ENCODE measurements at places on chromosomes 12 and 14.

DNA sequence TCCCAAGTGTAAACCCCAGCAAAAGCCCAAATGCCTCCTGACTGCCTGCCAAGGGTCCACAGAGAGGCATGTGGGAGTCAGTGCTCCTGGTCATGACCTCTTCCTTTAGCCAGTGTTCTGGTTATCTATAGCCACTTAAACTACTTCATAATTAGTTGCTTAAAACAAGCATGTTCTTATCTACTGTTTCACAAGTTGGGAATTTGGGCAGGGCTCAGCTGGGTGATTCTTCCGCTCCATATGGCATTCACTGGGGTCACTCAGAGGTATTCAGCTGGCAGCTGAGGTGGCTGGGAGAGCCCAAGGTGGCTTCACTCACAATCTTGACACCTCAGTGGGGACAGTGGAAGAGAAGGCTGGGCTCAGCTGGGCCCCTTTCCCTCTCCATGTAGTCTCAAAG is 184.0 kb upstream of the RGS6 start:
- no peak for DNase-seq

- DNase-seq: no peak
Observed at GRCh38 chr14:103676881-103677675, 38.2 kb downstream of the XRCC3 start.

DNA sequence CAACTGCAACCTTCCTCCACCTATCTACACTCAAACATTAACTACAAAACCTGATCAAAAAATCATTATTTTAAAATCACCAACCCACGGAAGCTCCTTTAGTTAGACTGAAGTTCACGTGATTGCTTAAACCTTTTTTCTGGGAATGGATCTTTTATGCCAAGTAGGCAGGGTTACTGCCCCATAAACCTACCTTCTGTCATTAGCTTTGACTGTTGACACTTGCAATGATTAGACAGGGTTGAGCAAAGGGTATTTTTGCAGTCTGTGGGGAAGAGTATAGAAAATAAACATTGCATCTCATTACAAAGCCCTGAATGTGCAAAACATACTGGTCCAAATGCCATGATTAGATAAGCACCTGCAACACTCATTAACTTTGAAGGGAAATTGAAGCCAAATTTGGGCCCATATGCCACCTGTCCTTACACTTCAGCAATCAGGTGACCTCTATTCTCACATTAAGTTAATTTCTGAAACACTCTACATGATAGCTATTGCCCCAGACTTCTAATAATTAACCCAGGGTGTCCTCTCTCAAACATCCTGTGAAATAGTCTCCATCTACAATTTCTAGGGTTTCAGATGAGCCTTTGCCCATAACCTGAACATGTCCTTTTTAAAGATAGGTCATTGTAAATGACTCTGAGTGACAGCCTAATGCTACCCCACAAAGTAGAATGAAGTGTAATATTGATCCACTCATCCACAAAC is 156.0 kb upstream of the PLEKHG7 start:
- DNase-seq: no peak

- no peak for DNase-seq
Observed at GRCh38 chr12:22399464-22400180, 65.1 kb upstream of the ST8SIA1 start.

GRCh38 chr12:131929581-131930456 is 743 bp downstream of the PUS1 start:
- no peak for DNase-seq

DNA sequence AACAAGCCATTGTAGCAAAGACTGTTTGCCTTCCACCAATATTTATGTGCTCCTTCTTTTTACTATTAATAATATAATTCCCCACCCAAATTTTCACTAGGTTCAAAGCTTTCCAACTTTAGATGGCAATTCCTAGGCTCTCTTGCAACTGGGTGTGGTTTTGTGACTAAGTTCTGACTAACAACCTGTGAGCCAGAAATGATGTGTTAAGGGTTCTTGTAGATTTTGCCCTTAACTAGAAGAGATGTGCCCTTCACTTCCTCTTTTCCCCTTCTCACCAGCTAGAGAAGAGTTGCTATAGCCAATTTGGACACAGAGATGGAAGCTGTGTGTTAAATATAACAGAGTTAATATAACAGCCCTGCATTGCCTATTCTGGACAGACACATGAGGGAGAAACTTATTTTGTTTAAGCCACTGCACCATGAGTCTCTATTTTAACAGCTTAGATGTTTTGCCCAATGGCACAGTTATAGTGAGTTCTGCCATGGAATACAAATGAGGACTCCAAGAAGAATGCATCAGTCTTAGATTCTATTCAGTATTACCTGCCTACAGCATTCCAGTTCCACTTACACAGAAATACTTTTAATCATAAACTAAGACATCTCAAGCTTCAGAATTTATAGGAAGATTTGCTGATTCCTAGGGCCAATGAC is 216.2 kb downstream of the DUSP6 start:
- peak; percentile 41 for DNase-seq

GRCh38 chr14:68569970-68570409 is 222.9 kb downstream of the ZFP36L1 start:
- no peak for DNase-seq

DNA sequence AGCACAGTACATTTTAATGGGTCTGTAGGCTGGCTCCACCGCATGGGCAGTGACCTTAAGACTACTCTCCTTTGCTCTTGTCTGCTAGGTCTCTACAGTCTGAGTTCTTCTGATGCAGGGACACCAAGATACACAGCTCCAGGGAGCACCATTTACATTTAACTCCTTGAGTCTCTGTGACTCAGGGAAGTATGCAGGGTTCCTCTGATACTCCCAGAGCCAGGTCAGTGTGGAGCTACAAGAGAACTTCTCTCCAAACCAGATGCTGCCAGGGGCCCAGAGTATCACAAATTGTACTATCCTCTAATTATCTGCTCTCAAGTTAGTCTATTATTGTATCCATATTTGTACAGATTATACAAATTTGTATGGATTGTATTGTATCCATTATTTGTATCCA is 15.2 kb downstream of the ZFP36L1 start:
- no peak for DNase-seq

DNA sequence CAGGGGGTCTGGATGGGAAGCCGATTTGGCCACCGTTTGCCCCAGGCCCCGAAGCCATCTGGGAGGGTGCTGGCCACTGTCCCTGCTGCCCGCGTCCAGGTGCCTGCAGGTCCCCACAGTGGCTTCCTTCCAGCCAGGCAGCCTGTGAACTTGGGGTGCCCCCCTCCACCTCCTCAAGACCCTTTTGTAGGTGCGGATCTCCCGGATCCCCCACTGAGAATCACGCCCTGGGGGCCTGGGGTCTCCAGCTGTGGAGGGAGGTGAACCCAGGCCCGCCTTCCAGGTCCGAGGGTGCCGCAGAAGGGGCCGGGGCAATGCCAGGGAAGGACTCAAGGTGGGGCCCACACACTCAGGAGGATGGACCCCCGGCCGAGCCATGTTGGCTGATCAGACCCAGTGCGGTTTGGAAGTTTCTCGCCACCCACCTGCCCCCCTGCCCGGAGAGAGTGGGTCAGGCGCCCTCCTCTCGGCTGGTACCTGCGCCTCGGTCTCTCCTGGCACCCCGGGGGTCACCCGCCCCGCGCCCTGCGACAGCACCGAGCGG is 1.7 kb downstream of the MMP17 start:
- no peak for DNase-seq

DNA sequence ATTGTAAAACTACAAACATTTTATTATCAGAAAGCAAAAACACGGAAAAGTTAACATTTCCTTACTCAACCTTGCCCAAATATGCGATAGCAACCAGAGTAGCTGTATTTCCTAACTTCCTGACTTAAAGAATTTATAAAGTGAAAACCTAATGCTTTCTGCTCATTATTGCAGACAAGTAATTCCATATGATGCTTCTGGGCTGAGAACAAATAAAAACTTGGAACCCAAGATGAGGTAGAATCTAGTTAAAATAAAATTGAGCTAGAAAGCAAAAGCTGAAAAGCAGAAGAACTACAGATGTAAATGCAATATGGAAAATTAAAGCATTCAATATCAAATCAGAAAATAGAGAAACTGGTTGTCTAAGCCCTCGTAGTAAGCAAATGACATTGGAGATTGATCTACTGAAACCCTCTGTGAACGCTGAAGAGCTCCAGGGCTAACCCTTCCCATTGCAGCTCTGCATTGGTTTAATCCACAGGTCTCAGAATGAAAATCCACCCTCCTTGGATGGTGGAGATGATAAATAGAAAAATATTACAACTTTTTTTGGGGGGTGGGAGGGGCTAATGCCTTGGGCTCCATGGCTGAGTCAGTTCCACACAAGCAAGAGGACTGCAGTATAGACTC is 40.7 kb downstream of the CORO1C start:
- no peak for DNase-seq

DNA sequence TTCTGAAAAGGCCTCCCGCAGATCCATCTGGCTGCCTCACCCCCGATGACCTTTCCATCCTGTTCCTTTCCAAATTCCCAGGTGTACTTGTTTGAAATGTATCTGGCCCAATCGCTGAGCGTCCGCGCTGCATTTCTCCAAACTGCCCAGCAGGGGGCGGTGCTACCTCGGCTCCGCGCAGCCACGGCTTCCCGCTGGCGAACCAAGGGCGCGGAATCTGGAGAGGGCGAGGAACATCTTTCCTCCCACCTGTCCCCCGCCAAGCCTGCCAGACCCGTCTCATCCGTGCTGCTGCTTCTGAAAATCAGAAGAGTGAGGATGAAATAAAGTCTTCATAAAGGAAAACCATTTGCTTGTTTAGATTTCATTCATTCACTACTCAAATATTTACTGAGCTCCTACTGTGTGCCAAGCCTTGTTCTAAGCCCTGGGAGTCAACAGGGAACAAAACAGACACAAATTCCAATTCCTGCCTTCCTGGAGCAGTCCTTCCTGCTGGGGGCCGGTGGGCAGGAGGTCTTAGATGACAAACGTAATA is 16.8 kb upstream of the MYL2 start:
- peak; percentile 34 for DNase-seq

DNA sequence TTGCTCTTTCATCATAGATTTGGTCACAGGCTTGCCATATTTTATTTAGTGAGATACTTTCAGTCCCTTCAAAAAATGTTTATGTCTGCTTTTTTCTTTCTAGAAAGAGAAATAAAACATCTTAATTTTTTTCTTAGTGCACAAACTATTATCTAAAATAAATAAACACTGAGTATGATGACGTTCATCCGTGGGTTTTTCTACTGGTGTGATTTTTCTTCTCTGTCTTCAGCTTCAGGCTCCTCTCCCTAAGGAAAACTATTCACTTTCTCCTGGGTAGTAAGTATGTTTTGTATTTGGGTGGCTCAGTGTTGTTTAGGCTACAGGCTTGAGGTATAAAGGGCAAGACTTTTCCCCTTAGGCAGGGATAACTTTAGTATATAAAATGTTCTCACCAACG is 154.7 kb downstream of the DACT1 start:
- no peak for DNase-seq

- no peak for DNase-seq
Observed at GRCh38 chr12:28683366-28683765, 465.7 kb upstream of the FAR2 start.

- DNase-seq: no peak
Observed at GRCh38 chr12:55172686-55173085, 46.5 kb downstream of the OR9K2 start.

- DNase-seq: no peak
Observed at GRCh38 chr14:103820908-103821307, 26.5 kb downstream of the PPP1R13B start.

DNA sequence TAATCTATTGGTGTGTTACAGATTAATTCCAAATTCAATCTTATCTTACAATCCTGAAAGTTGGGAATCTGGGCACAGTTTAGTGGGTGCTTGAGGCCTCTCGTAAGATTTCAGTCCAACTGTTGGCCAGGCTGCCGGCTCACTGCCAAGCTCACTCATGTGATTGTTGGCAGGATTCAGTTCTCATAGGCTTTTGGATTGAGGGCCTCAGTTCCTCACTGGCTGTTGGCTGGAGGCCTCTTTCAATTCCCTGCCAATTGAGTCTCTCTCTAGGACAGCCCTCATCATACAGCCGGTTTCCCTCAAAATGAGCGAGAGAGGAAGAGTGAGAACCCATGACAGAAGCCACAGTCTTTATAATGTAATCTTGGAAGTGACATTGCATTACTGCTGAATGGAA is 123.5 kb upstream of the FBXO33 start:
- no peak for DNase-seq

DNA sequence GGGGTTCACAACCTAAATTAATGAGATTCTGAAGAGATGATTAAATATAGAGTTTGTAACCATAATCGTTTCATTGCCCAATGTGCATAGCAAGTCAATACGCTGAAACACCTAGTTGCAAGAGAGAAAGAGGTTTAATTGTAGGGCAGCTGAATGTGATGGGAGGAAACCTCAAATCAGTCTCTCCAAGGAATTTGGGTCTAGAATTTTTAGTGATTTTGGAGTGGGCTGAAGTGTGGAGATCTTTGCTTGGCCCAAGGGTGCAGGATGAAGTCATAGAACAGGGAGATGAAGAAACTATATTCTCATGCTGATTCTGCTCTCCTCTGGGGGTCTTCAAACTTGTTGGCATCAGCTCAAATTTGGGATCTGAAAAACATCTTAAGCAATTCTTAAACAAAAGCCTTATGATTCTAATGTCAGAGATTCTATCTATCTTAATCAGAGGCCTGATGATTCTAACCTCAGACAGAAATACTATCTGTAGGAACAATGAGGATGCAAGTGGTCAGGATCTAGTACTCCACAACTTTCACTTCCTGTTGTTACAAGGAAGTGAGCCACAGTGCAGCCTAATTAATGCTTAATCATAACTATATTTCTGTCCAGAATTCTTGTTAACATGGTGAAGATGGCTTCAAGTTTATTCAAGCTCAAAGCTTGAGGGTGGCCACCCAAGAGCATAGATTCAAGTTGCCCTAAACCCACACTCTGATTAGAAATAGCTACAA is 80.2 kb upstream of the FUT8 start:
- no peak for DNase-seq

DNA sequence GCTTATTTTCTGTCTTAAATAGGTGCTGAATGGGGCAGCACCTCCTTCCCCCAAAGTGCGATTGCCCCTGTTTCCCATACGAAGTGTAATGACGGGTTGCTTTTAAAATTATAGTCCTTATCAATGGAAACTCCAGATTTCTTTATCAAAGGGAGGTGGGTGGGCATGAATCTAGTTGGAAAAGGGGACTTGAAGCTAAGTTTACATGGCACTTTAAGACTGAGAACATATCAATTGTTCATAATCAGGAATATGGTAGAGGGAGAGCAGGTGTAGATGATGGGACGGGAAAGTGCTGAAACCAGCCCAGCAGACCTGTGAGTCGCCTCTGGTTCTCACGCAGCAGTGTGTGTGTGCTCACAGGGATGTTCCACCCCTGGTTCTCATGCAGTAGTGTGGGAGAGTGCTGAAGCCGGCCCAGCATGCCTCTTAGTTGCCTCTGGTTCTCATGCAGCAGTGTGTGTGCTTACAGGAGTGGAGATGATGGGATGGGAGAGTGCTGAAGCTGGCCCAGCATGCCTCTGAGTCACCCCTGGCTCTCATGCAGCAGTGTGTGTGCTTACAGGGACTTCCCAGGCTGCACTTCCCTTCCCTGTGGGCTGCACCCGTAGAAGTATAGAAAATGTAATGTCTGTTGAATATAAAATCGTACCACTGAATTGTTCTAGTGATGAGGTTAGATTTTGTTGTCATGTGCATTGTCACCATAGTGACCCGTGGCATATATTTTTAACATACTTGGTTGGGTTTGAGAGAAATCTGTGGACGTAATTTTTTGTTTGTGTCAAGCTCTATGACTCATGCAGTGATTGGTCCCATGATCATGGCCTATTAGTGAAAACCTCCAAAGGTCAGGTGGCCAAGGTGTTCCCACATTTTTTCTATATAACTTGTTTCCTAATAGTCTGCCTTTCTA is 51.6 kb downstream of the GPATCH2L start:
- peak; percentile 95 for DNase-seq

Data from astrocyte of the spinal cord (primary cell).